ENCODE measurements at places on chromosomes 1 and 21.

DNA sequence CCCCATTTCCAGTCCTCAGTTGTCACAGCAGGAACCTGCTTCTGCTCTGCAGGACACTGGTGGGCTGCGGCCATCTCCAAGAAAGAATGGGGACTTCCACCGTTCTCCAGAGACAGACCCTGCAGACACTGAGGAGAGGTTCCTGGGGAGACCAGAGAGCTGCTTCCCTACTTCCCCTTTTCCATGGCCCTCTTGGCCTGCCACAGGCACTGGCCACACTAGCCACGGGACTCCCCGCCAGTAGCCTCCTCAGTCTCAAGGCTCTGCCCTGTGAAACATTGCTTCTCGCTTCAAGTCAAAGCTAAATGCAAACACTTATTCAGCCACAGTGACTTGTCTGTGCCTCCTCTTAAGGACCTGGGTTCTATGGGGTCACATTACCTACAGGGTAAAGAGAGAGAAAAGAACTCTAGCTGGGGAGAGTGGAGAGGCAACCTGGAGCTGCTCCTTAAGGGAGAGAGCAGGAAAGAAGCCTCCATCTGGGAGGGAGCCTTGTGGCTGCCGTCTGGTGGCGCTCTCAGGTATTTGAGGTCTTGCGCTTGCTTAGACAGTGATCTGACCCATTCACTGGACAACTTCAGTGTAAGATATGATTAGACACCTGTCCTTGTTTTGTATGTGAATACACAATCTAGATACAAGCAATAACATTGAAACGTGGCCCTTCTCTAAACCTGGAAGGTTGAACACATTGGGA is 5.4 kb upstream of the SLAMF8 start:
- DNase-seq, result peak; percentile 81

DNA sequence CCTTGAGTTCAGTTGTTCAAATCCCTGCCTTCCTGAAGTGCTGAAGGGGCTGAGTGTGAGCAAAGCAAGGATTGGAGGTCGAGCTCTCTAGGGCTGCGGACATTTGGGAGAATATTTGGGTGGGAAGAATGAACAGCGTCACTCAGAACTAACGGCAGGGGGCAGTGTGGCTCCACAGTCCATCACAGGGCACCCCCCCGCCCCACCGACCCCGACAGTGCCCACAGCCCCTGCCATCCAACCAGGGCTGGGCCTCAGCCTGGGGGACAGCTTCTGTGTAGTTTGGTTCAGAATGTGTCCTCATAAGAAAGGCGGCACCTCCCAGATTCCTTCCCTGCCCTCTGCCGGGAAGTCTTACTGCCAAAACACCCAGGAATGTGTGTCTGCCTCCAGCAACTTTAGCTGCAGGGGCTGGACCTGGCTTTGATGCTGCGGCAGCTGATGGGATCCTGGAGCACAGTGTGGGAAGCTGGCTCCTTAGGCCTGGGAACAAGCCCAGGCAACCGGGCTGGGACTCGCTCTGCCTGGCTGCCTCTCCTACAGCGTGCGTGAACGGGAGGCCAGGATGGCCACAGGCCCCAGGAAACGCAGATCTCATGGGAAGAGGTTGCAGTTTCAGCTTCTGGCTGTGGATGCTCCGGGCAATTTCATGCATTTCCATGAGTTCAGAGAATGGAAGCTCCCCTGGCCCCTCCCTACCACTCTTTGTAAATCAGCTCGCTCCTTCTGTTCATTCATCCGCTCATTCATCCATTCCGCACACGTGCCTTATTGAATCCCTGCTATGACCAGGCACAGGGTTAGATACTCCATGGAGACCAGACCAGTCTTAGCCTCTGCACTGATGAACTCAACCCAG is 104.9 kb upstream of the TMPRSS2 start:
- peak; percentile 84 for DNase-seq

DNA sequence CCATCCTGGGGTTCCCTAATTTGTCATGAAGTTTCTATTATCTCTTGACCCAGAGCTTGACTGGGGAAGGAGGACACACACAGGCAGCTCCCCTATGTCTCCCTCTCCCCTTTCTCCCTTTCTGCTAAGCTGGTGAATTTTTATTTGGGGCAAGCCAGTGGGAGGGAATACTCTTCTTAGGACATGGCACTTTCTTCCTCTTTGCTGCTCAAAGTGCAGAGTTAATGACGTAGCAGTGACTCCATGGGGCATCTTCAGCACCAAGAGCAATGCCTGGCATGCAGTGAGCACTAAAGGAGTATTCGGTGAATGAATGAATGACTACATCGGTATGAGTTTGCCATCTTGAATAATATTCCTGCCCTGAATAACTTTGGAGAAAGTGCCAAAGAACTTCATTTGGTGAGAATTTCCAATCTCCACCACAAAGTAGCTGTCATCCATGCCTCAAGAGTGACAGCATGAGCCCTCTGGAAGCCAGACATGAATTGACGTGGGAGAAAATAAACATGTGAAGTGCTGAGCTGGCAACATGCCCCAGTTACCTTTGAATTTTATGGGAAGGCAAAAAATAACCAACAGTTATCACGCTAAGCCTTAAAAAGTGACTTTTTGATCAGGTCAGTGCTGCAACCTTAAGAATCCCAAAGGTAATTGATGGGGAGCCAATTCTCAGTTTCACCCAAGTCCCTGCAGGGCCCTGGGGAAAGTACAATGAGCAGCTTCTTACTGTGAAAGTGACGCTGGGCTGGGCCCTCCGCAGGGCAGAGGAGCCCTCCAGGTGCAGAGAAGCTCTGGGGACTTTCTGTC is 22.1 kb upstream of the ATF3 start:
- DNase-seq, result peak; percentile 88

DNA sequence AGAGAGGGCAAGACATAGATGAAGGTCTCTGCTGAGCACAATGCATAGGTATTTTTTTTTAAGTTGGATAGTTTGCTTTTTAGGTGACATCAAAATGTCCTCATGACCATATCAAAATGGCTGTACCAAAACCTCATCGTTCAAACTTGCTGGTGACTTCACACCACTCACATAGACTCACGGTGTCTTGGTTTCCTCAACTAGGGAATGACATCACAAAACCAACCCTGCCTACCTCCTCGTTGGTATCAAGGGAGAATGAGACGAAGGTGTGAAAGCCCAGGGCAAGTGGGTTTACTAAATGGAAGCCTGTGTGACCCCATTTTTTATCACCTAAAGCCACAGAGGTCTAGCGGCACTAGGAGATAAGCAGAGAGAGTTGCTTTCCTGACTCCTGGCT is 1.6 kb downstream of the PIGR start:
- DNase-seq, result no peak

- no peak for DNase-seq
Measured at GRCh38 chr1:237809099-237809498, 81.6 kb downstream of the ZP4 start.

- DNase-seq, result no peak
Measured at GRCh38 chr1:221315330-221315729, 426.6 kb downstream of the DUSP10 start.

DNA sequence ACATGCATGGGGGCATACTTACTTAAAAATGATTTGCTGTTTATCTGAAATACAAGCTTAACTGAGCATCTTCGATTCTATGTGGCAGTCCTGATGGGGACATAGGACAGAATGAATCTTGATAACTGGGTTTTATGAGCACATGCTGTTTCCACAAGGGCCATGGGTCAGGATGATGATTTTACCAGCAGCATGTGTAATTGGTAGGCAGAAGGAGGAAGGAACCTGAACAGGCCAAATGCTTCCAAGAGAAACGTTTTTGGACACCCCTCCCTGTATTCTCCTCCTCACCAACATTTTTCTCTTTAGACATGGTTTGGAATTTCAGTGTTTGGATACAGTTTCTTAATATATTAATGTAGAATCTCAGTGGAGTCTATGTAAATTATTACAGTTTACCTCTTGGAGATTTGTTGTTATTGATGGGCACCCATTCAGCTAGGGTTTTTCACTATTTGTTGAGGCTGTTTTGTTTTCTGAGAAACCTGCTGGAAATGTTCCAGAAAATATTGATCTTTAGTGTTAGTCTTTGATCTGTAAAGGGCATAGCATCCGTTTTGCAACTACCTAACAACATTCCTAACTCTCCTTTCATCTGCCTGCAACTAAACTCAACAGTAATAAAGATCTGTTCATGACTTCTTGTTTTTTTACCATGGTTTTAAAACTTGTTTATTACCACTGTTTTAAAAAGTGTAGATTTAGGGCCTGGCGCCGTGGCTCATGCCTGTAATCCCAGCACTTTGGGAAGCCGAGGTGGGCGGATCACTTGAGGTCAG is 42.0 kb downstream of the TBCE start:
- DNase-seq, result no peak

GRCh38 chr1:32939655-32940371 is 24.8 kb downstream of the RNF19B start:
- DNase-seq, result no peak

DNA sequence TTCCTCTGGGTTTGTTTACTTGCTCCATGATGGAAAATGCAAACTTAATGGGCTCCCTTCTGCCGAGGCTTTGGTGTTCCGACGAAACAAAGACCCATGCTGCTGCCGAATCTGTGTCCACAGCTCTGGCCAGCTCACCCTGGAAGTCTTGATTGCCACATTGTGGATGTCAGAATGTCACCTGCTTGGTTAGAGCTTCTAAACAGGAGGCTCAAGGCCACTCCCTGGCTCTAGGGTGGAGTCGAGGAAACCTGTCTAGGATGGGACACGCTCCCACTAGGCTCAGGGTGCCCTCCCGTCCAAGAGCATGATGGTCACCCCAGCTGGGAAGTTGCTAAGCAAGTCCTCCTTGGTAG is 279.3 kb upstream of the VAMP3 start:
- no peak for DNase-seq

- peak; percentile 45 for DNase-seq
Measured at GRCh38 chr1:921011-921837, 2.5 kb upstream of the SAMD11 start.

All from trophoblast cell (in vitro differentiated cells and primary cell).